ENCODE measurements at places on chromosomes 4 and X. TPM values are rescaled to one million over a fixed set of nuclear protein-coding genes. Genes with fewer than 3 reads are reported as not detected.

- DNase-seq: no peak
These were observed 336.2 kb upstream of the PPARGC1A start for GRCh38 chr4:24226023-24226422.

DNA sequence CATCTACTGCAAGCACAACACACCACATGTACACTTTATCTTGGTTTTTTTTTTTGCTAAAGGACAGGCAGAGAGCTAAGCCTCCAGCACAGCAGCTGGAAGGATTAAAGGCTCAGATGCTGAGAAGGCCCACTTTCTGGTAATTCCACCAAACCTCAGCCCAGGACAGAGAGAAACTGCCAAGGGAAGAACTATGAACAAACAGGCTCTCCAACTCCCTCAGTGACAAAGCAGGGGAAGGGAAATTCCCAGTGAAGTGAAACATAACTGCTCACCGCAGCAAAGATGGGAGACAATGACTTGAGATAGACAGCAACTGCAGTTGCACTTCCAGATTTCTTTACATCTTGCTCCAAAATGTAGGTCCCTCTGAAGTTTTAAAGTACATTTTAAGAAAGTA is 4.8 kb downstream of the PROM1 start:
- no peak for DNase-seq

- no peak for DNase-seq
These were observed 11.6 kb downstream of the UNC5C start for GRCh38 chr4:95537191-95537590.

GRCh38 chrX:10158279-10159144 is 1.7 kb downstream of the CLCN4 start:
- DNase-seq: no peak

GRCh38 chr4:80873571-80873970 is 156.9 kb upstream of the BMP3 start:
- DNase-seq: no peak

GRCh38 chr4:76443376-76443775 is 8.3 kb downstream of the SHROOM3 start:
- DNase-seq: no peak

DNA sequence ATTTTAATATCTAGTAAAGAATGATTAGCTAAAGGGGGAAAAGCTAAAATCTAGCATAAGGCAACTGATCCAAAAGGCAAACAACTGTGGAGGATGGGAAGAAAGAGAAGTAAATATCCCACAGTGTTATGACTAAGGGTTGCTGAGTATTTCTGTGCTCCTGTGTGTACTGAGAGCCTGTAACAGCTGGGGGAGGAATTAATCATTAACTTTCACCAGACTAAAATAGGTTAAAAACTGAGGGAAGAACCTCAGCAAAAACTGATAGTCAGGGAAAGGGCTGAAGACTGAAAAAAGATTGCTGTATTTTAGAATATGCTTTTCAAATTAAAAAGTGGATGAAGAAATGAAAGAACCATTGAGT is 365.9 kb downstream of the CXXC4 start:
- DNase-seq: no peak

- DNase-seq: no peak
These were observed 17.1 kb upstream of the HERC3 start for GRCh38 chr4:88575186-88575585.

DNA sequence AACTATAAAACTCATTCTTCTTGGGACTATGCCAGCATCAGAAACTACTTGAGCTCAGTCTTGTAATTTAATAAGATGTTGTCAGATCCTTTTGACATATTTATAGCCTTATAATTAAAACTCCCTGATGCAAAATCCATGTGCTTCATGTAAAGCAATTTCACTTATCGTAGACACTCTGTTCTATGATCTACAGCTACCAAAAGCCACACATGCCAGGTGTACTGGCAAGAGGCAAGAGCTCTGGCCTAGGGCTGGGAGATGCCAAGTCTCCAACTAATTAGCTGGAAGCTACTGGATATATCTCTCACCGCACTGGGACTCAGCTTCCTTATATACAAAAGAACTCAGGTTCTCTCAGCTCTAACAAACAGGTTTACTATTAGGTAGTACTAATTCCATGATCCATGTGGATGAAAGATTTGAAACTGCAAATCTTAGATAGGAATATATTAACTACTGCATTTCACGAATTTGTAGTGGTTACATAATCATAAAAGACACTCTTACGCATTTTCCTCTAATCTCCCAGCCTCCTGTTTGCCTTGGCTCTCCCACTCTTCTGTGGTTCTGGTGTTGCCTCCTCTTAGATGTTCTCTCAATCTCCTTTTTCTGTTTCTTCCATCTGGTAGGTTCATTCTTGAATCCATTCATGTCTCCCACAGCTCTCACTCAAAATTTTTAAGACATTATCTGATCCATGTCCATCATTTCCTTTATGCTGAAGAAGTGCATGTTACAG is 103.0 kb downstream of the HHIP start:
- DNase-seq: no peak

DNA sequence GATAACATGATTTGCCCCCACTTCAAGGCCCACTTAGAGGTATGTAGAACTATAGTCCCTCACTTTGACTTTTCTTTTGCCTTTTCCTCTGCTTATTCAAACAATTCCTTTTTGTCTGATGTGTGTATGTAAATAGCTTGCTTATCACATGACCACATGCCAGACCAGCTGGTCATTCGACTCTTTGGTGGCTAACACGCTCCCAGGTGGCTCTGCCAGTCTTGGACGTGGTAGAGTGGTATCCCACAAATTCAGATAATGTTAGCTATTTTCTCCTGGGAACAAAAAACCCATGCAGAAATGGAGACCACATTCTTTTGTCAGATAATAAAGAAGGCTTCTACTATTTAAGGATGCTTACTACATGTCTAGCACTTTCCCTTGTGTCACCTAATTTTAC is 47.9 kb downstream of the ARHGAP24 start:
- DNase-seq: no peak

DNA sequence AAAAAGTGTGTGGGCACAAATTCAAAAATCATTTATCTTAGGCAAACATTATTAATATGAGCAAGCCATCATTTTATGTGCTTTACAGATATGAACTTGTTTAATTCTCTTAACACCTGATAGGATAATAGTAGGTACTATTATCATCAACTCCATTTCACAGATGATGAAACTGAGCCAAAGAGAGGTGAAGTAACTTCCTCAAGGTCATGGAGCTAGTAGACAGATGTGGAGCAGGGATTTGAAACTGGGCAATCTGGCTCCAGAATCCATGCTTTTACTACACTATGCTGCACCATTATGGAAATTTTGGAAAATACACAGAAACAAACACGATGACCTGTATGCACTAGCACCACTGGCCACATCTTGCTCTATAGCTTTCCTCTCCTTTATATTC is 1.0 kb upstream of the PIN4 start:
- no peak for DNase-seq

DNA sequence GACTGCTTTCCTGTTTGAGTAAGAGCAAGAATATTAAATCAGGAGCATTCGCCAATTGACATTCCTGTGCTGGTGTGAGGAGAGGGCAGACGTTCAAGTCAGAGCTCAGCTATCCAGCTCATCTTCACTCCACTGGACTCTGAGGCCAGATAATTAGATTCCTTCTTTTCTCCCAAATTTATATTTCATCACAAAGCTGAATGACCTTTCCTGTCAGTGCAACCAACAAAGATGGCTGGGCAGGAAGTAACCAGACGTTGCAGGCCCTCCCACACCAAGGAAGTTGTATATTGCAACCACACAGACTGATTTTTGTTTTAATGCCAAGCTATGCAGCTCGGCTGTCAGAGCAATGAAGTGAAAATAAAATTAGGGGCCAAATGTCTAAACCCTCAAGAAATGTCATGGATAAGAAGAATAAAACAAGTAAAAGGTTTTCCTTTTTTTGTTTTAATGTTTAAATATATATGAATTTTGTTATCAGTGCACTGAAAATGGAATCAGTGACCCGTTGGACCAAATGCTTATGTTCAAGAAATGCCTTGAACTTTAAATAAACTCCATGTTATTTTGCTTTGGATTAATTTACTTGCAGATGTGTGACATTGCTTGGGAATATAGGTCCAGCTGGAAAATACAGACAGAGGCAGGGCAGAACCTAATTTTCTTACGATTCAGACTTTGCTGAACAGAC is 578.9 kb upstream of the FAT1 start:
- no peak for DNase-seq

GRCh38 chrX:123756320-123756719 is 23.5 kb upstream of the THOC2 start:
- DNase-seq: no peak

DNA sequence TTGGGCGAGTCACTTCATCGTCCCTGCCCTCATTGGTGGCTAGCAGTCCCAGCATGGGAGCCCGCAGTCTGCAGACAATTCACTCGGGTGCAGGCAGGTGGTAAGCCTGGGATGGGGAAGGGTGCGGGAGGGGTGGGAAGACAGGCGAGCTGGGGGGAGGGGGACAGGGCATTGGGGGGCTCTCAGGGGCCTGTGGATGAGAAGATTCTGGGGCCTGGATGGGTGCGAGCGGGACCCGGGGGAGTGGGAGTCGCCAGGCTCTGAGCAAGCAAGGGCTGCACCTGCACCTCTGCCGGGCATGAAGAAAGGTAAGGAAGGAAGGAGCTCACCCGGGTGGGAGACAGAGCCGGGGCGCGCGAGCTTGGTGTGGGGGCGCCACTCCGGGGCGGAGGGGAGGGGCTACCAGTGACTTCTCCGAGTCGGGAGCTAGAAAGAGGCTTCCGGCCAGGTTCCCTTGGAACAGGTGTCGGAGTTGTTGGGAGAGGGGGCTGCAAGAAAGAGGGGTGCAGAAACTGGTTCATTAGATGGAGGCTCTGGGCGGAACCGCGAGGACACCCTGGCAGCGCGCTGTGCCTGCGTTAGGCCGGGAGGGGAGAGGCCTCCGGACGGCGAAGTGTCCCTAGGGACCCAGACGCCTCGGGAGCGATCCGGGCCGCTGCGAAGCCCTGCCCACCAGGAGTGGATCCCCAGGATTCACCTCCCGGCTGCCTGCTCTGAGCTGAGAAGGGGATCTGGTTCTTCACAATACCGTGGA is 103.4 kb upstream of the PDLIM3 start:
- DNase-seq: no peak

DNA sequence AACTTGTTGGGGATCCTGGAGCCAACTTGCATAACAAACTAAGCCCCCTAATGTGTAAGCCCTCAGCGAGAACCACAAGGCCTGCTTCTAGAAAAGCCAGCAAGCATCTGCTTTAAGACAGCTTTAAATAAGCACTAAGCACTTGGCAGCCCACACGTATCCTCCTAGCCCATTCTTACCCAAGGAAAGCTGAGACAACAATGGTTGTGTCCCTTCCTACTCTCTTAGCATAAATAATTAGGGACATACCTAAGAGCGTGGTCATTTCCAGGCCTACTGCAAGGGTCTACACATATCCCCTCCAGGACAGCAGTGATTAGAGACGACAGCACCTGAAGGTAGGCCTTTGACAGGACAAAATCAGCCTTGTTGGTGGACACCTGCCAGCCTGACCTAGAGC is 322.8 kb upstream of the PPARGC1A start:
- no peak for DNase-seq

GRCh38 chrX:11640089-11640488 is 25.6 kb downstream of the ARHGAP6 start:
- DNase-seq: no peak

- no peak for DNase-seq
These were observed 763.4 kb upstream of the EPHA5 start for GRCh38 chr4:66433706-66434105.

DNA sequence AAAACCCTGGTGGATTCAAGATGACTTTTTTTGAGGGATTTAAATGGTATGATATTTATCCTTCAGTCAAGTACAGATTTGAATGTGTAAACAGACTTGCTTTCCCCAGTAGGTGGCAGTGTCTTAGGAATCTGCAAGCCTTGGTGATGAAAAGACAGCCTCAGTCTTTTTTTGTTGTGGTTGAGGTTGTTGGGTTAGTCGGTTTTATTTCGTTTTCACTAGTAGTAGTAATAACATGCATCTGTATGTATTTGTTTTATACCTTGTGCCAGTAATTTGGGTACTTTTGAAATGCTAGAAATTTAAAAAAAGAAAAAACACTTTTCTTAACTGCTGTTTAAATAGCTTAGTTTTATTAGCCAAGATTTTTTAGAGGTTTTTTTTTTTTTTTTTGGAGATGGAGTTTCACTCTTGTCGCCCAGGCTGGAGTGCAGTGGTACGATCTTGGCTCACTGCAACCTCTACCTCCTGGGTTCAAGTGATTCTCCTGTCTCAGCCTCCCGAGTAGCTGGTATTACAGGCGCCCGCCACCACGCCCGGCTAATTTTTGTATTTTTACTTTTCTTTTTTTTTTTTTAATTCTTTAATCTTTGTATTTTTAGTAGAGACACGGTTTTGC is 39.2 kb downstream of the COPS4 start:
- DNase-seq: no peak

- no peak for DNase-seq
These were observed 20.0 kb downstream of the CLDN22 start for GRCh38 chr4:183300070-183300469.

Gene ZDHHC15
- 8.0 TPM for total RNA-seq

Gene DMP1
- total RNA-seq: not detected

Gene POU4F2
- not detected for total RNA-seq

Gene SORCS2
- total RNA-seq: 10.8 TPM

Gene USP17L19
- total RNA-seq: not detected

Gene CNGA1
- 8.2 TPM for total RNA-seq

Gene HS3ST1
- total RNA-seq: 3.0 TPM

All from urinary bladder (tissue), 4 donors.